CD4-positive, alpha-beta T cell treated with Interleukin-15 for 4 hours (primary cell): ENCODE measurements at places on chromosomes 13 and 19.
A peak's percentile ranks its signal among the peaks of the same experiment; 100 is the strongest.

DNA sequence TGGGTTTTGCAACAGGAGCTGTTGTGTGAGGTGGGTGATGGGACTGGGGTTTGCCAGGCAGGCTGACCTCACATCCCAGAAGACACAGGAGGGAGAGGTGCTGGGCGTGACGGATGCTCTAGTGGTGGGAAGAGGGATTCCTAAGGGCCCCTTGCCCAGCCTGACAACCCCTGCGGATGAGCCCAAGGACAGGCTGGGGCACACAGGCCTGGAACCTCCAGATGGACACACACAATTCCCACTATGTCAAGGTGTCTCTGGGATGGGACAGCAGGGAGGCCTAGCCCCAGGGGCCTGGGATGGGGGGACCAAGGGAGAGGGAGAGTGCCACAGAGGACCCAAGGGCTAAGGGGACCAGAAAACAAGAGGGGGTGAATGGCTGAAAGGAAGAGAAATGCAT, 191.5 kb downstream of the ZNF536 start:
- no peak for DNase-seq

DNA sequence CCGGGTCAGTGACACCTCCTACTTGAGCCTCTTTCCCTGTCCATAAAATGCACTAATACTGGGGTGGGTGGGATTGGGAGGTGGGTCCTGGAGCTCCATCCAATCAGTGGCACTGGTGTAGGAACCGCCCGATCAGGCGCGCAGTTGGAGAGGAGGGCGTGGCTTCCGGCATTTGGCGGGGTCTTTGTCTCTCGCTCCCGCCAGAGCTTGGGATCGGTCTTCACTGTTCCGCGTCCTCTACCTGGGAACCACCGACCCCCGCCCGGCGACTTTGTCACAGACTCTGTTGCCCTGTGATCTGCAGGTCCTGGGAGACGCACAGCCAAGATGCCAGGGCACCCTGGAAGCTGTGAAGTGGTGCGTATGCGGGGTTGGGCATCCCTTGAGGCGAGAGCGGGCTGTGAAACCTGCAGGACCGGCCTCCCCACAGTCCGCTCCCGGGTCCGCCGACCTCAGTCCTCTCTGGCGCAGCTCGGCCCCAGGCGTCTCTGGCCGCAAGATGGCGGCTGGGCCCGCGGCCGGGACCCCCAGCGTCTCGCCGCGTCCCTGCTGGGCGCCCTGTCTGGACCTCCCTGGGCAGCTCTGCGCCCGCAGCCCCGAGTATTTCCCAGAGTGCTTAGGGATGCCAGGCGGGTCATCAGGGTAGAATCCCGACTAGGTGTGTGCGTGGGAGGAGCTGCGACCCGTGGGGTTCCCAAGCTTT, 41.6 kb upstream of the ZNF730 start:
- DNase-seq: no peak

GRCh38 chr13:50481936-50482335, 361.6 kb downstream of the DLEU7 start:
- DNase-seq: no peak

- DNase-seq: no peak
Observed at GRCh38 chr13:45696610-45697226, 5.4 kb upstream of the CBY2 start.

DNA sequence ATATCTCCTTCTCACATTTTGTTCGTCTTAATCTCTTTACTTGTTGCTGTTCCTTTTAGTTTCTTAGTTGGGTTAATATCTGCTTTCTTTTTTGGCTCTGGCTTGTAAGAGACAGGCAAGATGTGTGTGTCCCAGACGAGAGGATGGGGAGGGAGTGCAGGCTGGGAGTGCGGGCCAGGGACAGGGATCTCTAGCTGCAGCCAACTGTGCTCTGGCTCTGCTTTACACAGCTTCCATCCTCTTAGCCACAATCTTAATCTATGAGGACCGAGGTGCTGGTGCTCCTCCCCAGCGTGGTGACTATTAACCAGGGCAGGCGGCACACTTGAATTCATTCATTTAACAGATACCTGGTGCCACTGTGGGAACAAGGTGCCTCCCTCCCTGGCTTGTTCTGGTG, 70.9 kb upstream of the WASF3 start:
- no peak for DNase-seq

DNA sequence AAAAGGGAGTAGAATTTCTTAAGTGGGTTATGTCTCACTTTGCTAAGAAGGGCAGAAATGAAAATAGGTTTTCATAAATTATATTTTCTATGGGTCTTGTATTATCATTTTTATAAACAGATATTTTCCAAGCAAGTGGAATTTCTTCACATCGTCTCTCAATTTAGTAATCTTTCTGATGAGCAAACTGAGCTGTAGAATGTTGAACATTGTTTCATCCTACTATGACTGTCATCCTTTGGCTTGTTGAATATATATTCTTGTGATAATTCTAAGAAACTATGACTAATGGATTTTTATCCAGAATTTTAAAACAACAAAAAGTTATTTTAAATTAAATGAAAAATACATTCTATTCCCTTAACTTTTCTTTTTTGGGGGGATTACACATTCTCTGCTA, 313.8 kb downstream of the ENOX1 start:
- no peak for DNase-seq

DNA sequence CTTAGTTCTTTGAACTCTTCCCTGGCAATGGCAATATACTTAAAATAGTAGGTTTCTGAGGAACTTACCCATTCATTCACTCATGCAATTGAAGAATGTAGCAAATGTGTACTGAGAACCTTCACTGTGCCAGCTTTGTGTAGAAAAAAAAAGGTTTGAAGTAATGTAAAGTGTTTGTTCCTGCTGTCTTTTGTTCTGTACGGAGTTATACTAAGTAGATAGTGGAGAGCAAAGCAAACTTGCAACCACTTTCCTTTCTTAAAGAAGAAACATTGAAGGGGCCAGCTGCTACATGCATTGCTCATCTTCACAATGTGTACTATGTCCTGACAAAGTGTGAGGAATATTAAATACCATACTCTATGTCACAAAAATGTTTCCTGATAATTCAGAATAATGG, 68.9 kb upstream of the FREM2 start:
- no peak for DNase-seq

DNA sequence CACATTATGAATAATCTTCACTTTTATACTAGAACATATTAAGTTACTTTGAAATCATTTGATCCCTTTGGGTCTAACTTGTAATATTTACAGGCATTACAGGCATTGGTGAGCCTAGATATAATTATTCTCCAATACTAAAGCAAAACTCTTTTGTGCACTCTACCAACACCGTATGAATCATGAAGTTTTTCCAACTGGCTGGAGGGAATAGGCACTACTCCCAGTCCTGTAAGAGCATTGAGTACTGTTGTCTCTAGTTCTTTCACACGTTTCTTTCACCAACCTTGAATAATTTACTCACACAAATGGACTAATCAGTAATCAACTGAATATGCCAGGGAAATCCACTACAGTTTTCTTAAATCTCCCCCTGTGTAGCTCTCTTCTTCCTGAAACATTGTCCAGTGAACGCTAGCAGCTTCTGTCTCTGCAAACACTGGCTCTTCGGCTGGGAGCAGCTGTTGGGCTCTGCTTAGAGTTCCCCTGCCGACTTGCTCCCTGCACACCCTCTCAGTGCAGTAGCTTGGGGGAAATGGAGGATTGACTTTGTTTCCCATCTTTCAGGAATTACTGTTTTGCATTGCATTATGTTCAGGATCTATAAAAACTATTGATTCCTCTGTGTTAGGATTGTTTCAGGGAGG, 476.7 kb downstream of the RFC3 start:
- DNase-seq: no peak

DNA sequence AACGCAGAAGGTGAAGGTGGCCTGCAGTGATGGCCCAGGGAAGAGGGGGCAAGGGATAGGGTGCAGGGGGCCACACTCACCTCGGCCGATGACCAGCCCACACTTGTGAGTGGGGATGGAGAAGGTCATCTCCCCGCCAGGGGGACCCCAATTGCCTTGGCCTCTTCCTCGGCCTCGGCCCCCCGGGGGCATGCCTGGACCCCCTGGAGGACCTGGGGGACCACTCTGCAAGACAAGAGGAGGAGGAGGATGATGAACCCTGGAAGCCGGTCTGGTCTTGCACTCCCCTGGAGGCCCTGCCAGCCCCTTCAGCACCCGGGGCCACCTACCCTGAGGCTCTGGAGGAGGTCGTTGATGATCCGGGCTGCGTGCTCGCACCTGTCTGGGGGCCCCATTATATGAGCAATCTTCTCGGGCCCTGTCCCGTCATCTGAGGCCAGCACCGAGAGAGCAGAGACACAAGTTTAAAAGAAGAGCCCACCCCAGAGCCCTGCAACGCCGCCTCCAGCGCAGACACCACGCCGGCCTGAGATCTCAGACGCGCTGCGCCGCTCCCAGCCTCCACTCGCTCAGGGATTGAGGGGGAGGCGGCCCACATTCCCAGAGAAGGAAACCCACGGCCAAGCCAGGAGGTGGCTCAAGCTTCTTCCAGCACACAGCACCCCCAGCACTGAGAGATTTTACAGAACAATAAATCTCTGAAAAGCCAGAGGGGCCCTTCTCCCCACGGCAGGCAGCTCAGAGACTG, 7.8 kb downstream of the KHSRP start:
- DNase-seq: no peak

- DNase-seq: no peak
Observed at GRCh38 chr19:1094655-1094977, 559 bp downstream of the POLR2E start.

DNA sequence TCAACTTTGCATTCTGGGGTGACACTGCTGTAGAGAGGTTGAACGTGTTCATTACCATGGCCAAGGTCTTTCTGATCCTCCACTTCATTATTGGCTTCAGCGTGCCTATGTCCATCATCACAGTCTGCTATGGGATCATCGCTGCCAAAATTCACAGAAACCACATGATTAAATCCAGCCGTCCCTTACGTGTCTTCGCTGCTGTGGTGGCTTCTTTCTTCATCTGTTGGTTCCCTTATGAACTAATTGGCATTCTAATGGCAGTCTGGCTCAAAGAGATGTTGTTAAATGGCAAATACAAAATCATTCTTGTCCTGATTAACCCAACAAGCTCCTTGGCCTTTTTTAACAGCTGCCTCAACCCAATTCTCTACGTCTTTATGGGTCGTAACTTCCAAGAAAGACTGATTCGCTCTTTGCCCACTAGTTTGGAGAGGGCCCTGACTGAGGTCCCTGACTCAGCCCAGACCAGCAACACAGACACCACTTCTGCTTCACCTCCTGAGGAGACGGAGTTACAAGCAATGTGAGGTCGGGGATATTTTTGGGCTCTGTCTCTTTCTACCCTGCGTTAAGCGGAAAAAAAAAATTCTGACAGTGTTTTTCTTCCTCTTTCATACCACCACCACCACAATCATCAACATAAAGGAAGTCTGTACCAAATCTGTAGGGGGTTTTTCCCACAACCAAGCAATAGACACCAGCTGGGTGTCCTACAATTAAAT, 29.5 kb downstream of the FPR3 start:
- DNase-seq: peak; percentile 8

DNA sequence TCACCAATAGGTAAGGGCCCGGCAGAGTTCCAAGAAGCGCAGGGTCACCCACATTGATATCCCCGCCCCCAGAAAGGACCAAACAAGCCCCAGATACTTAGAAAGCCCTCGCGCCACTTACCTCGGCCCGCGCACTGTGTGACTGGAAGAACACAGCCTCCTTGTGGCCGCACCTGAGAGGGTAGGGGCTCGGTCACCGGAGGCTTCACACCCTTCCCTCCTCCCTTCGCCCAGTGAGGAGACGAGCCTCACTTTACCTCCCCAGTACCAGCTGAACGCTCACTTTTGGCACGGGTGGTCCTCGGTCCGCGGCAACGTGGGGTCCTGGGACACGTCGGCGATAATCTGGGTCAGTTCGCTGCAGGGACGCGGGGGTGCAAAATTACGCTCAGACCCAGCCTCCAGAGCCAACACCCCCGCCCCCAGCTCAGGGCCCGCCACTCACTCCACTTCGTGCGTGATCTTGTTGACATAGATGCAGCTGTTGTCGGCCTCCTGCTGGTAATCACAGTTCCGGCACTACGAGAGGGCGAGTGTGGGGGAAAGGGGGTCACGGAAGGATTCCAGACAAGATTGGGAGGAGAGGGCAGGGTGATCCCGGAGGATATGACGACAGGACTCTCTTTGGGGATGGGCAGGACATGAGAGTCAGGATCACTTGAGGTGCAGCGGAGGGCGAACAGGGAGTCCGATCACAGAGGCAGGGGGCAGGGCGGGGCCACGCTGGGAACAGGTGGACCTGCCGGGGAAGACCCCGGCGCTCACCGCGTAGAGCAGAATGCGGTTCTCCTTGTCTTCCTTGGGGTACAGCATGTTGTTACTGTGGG, 568 bp downstream of the POLR2I start:
- peak; percentile 6 for DNase-seq

DNA sequence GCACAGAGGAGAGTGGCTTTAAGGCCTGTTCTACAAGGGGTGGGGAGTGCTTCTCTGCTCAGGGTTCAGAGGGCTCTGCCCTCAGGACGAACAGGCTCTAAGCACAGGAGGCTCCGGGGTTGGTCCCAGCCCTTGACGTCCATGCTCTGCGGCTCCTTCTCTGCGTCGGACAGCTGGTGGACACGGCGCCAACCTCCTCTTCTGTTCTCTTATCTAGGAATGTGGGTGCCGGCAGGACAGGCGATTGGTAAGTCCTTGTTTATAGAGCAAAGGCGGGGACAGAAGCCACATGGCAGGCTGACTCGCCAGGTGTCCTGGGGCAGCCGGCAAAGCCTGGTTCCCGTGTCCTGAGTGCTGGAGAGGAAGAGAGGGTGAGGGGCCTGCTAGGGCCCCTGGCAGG, 8.4 kb upstream of the RPS15 start:
- no peak for DNase-seq

DNA sequence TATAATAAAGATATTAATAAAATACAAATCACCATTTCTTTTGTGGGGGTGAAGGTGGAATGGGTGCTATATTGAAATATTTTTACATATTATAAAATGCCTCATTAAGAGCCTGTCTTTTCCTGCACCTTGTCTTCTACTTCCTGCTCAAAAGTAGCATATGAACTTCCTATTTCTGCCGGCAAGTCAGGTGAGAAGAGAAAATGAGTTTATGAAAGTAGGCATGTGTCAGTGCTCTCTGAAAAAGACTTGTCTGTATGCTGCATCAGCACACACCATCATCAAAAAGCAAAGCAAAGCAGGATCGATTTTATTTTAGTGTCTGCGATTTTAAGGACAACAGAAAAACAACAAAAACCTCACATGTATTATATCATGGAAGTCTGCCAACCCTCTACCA, 114.2 kb downstream of the RAP2A start:
- no peak for DNase-seq

DNA sequence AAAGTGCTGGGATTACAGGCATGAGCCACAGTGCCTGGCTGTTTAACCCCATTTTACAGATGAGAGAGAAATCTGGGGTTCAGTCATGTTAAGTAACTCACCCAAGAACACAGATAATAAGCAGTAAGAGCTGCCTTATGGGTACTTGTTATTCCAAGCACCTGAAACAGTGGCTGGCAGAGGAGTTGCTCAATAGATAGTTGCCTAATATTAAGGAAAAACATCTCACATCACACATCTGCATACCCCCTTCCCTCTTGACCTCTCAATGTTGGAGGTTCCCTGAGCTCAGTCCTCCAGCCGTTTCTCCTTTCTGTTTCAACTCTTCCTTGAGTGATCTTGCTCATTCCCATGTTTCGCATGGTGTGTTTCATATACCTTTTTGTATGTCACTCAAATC, 401.9 kb downstream of the KLF12 start:
- no peak for DNase-seq

- DNase-seq: no peak
Observed at GRCh38 chr19:45402298-45403061, 2.4 kb downstream of the PPP1R13L start.

- no peak for DNase-seq
Observed at GRCh38 chr13:73300718-73301425, 242.1 kb downstream of the KLF5 start.
